ENCODE measurements at places on chromosomes 7 and 10.
A peak's percentile ranks its signal among the peaks of the same experiment; 100 is the strongest.

DNA sequence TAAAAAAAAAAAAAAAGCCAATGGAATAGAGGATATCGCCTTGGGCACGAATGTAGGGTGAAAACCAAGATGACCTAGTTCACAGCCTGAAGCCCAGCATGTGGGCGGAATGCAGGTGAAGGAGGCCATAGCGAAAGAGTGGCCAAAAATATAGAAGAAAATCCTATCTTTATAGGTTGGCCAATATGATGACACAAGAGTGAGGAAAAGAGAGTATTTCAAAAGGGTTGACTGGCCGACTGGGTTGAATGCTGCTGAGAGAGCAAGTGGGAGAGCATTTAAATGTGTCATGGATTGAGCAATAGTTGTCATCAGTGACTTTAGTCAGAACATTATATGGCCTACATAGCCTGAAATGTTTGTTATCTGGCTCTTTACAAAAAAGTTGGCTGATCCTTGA is 17.2 kb upstream of the GLI3 start:
- DNase-seq, result no peak

GRCh38 chr7:155337946-155338631 is 40.4 kb downstream of the INSIG1 start:
- DNase-seq, result no peak

GRCh38 chr7:135147899-135148721 is at the start of gene TMEM140:
TMEM140 (plus strand) TSS chr7:135148072; CDS start chr7:135164442, 16,370 bp downstream.
- peak; percentile 28 for DNase-seq

DNA sequence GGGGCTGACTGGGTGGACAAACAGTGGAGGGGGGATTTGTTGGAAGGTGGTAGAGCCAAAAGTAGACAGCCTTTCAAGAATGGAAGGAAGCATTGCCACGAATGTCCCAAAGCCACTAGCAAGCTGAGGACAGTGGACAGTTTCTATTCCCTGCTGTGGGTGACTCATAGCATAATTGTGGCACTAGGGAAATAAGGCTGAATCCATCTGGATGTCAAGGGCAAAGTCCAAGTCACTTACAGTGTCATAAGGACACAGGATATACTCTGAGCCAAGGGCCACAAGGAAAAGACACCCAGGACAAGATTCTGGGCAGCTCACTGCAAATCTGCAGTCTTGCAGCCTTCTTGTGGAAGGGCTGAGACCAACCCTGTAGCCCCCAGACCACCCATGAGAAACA is 79.7 kb downstream of the FRMPD2 start:
- no peak for DNase-seq
